ENCODE measurements at places on chromosomes 13 and 19.

DNA sequence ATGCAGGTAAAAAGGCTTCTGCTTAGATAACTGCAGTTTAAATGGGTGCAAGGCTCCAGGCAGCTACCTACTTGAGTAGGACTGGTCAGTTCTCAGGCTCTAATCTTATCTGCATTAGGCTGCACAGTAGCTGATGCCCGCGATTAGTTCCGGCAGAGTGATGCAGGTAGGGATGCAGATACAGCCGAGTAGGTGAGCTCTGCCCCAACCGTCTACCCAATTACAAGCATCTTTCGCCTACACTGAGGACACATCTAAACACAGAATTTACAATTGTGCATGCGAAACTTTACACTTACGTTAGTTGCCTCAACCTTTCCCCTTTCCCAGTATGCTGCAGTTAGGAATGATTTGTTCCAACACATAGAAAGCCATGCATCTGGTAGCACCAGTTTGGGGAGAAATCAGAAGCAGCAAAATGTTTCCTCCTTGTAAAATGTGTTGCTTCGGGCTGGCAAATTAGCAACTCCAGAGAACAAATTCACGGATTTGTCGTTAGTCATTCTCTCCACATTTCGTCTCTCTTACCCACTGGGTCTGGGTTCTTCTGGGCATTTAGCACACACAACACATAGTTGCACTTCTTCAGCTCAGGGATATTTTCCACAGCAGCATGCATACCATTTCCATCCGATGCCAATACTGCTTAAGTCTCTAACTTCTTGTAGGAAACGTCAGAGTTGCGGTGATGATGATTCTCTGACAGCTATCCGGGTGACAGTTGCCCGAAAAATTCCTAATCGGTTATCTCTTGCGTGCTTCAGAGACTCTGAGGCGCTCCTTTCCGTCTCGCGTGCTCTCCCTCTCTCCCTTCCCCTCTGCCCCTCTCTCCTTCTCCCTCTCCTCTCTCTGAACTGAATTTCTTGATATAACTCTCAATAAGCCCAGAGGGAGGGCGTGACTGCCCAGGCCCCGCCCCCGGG, at the start of gene PCDH9:
TSS of gene PCDH9 (minus strand) at position 856 of the 923 bp plus-strand sequence. CDS start 1,896 bp downstream, outside the sequence.
- DNase-seq = no peak
- peaks cover 19% of the 10 kb centered on the region for H3K27me3 ChIP-seq
- peaks cover 11% of the 10 kb centered on the region for H3K4me1 ChIP-seq

DNA sequence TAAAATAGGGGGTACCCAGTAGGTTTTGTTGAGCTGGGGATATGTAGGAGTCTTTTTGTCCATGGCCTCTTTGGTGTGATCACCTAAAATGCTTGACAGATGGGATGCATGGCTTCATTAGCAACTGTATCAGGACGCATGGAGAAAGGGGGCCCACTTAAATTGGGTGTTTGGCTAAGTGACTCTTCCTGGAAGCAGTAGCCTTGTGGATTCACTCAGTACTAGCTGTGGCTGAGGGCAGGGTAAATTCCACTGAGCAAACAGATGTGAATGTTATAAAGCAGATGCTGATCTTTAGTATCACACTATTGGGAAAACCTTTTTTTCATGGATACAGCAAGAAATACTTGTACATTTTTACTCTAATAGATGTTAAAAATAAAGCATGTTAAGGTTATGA, 140.0 kb downstream of the FGF14 start:
- H3K27ac ChIP-seq = no peak overlapping the region
- peaks cover 1% of the 10 kb centered on the region for H3K27me3 ChIP-seq
- H3K36me3 ChIP-seq = no peaks in the 10 kb centered on the region
- no peak for DNase-seq

DNA sequence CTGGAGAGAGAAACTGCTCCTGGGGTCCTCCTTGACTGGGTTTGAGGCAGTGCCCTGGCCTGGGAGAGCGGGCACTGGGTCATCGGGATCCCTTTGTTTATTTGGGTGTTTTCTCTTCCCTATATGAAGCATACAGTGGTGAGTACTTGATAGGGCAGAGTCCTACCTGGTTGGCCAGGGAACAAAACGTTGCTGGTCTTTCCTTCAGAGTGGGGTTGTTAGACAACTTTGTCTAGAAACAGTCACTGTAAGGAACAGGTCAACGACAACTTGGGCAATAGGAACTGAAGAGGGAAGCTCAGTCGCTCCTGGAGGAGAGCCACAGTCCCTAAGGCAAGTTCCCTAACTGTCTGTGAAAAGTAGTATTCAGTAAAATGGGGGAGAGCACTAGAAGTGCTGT, 550 bp upstream of the OLFM4 start:
- H3K27ac ChIP-seq = no peak overlapping the region
- no peaks in the 10 kb centered on the region for H3K27me3 ChIP-seq
- H3K4me3 ChIP-seq = no peak overlapping the region
- H3K4me1 ChIP-seq = no peaks in the 10 kb centered on the region

- peaks cover 1% of the 10 kb centered on the region for H3K4me1 ChIP-seq
- no peak within 1 kb of the TSS for H3K4me3 ChIP-seq
- H3K36me3 ChIP-seq = no peaks in the 10 kb centered on the region
- H3K27ac ChIP-seq = no peak within 1 kb of the TSS
- DNase-seq = peak; percentile 65
These were observed at the start of gene CELF5 for GRCh38 chr19:3224346-3225168. CELF5 (plus strand) TSS chr19:3224661; CDS start chr19:3224740, 79 bp downstream.

- no peak overlapping the region for H3K27ac ChIP-seq
- H3K27me3 ChIP-seq = peaks cover 8% of the 10 kb centered on the region
These were observed 13.1 kb downstream of the SULT2B1 start for GRCh38 chr19:48565090-48565489.

- H3K27ac ChIP-seq = no peak overlapping the region
- no peak overlapping the region for H3K4me3 ChIP-seq
- peaks cover 2% of the 10 kb centered on the region for H3K27me3 ChIP-seq
- no peak for DNase-seq
These were observed 312.4 kb downstream of the DNAJC15 start for GRCh38 chr13:43335764-43336163.

- peak overlapping the region; percentile 8 for H3K27ac ChIP-seq
- no peak overlapping the region for H3K4me3 ChIP-seq
- peaks cover 8% of the 10 kb centered on the region for H3K27me3 ChIP-seq
- H3K4me1 ChIP-seq = peaks cover 15% of the 10 kb centered on the region
These were observed 34.2 kb upstream of the PNMA8B start for GRCh38 chr19:46529622-46530451.

- peaks cover 26% of the 10 kb centered on the region for H3K27me3 ChIP-seq
- H3K27ac ChIP-seq = no peak overlapping the region
These were observed 4.3 kb upstream of the TMEM255B start for GRCh38 chr13:113754691-113755090.

- no peak overlapping the region for H3K27ac ChIP-seq
- no peaks in the 10 kb centered on the region for H3K4me1 ChIP-seq
- peaks cover 8% of the 10 kb centered on the region for H3K27me3 ChIP-seq
- DNase-seq = no peak
These were observed 151.8 kb upstream of the TMTC4 start for GRCh38 chr13:100826441-100826840.

DNA sequence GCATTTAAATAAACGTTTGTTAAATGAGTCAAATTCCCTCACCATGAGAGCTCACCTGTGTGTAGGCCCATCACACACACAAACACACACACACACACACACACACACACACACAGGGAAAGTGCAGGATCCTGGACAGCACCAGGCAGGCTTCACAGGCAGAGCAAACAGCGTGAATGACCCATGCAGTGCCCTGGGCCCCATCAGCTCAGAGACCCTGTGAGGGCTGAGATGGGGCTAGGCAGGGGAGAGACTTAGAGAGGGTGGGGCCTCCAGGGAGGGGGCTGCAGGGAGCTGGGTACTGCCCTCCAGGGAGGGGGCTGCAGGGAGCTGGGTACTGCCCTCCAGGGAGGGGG, 8.5 kb upstream of the CEACAM5 start:
- no peak for DNase-seq
- H3K27ac ChIP-seq = no peak overlapping the region
- peaks cover 41% of the 10 kb centered on the region for H3K27me3 ChIP-seq
- no peak overlapping the region for H3K4me3 ChIP-seq
- no peaks in the 10 kb centered on the region for H3K4me1 ChIP-seq
- no peaks in the 10 kb centered on the region for H3K36me3 ChIP-seq

- no peak within 1 kb of the TSS for H3K4me3 ChIP-seq
- H3K27me3 ChIP-seq = no peaks in the 10 kb centered on the region
- no peak for DNase-seq
- H3K4me1 ChIP-seq = no peaks in the 10 kb centered on the region
These were observed at the start of gene SEMA6B for GRCh38 chr19:4559569-4559968. SEMA6B (minus strand) TSS chr19:4559684; CDS start chr19:4558457, 1,227 bp downstream.

DNA sequence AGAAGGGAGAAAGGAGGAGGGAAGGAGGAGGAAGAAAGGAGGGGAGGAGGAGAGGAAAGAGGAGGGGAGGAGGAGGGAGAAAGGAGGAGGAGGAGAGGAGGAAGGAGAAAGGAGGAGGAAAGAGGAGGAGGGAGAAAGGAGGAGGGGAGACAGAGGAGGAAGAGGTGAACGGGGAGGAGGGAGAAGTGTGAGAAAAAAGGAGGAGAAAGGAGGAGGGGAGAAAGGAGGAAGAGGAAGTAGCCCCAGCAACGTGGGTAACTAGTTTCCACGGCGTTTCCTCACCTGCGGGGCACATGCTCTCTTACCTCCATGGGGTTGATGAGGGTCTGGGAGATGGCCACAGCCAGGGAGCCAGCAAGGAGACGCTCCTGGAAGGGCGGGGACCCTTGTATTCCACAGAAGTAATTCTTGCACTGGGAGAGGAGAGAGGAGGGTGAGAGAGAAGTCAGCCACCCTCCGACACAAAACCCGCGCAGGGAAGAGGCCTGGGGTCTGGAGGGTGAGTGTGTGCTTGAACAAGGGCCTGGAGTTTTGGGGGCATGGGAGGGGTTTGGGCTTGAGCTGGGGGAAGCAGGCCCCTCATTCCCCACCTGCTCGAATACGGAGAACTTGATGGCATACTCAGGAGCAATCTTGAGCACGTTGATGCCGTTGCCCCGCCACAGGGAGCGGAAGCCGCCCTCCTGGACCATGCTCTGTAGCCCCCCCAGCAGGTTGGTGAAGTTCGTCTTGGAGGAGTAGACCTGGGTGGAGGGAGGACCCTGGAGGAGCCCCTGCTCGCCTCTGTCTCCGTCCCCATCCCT, 3.9 kb downstream of the SLC25A41 start:
- H3K27me3 ChIP-seq = peaks cover 3% of the 10 kb centered on the region
- no peak for DNase-seq

DNA sequence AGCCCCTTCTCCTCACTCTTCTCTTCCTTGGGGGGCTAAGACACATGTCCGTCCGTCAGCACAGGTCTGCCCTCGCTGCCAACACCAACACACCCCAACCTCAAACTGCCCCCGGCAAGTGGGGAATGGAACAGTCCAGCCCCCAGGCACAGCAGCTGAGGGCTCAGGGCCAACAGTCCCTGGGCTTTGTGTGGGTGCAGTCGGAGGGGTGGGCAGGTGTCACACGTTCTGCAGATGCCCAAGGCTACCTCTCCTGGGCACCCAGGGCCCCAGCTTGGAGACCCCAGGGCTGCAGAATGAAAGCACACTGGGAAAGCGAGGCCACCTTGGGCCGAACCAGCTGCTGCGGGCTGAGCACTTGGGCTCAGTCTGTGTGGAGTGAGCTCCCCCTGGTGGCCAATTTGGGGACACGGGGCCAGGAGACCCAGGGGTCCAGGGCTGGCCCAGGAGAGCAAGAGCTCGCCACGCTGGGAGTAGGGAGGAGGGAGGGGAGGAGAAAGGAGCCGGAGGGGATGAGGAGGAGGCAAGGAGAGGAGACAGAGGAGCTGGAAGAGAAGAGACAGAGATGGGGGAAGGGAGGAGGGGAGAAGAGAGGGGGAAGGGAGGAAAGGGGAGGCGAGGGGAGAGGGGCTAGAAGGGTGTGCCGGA, 14.0 kb upstream of the ATP8B3 start:
- no peaks in the 10 kb centered on the region for H3K27me3 ChIP-seq
- H3K36me3 ChIP-seq = peaks cover 8% of the 10 kb centered on the region
- no peak overlapping the region for H3K27ac ChIP-seq
- peak; percentile 82 for DNase-seq
- no peak overlapping the region for H3K4me3 ChIP-seq
- H3K4me1 ChIP-seq = no peaks in the 10 kb centered on the region

DNA sequence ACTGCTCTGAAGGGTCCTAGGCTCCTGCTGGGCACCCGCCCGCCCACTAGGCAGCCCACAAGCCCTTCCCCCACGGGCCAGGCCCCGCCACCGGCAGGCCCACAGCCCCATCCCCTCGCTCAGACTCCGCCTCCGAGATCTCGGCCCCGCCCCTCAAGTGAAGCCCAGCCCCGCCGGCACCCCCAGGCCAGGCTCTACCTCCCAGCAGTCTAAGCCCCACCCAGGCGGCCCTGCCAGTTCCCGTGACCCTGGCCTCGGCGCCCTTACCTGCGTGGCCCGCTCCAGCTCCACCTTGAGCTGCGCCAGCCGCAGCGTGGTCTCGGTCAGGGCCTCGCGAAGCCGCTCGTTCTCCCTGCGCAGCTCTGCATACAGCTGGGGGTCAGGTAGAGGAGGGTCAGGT, 16.3 kb downstream of the EPS8L1 start:
- peaks cover 17% of the 10 kb centered on the region for H3K36me3 ChIP-seq
- peaks cover 15% of the 10 kb centered on the region for H3K4me1 ChIP-seq
- H3K27me3 ChIP-seq = peaks cover 25% of the 10 kb centered on the region
- DNase-seq = no peak
- H3K4me3 ChIP-seq = no peak overlapping the region

DNA sequence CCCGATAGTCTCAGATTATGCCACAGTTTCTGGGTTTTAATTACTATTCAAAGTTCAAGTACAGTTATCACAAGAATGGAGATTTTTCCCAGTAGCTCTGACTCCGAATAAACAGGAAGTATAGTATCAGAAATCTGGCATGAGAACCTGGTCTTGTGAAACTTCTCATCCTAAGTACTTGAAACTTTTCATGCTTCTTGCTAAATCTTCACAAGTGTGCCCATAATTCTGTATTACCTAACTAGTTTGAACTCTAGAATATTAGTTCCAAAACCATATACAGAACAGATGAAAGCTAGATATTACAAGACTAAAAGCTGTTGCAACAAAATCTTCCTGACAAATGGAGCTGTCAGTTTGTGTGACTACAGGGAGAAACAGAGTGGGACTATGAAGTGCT, 70.5 kb upstream of the CSNK1A1L start:
- no peak overlapping the region for H3K4me3 ChIP-seq
- H3K36me3 ChIP-seq = no peaks in the 10 kb centered on the region
- H3K27me3 ChIP-seq = no peaks in the 10 kb centered on the region

GRCh38 chr13:102610296-102610895, 13.6 kb downstream of the TPP2 start:
- H3K27me3 ChIP-seq = no peaks in the 10 kb centered on the region
- H3K27ac ChIP-seq = peak overlapping the region; percentile 23
- DNase-seq = no peak
- peaks cover 66% of the 10 kb centered on the region for H3K36me3 ChIP-seq
- no peak overlapping the region for H3K4me3 ChIP-seq

- H3K4me1 ChIP-seq = peaks cover 4% of the 10 kb centered on the region
- H3K36me3 ChIP-seq = peaks cover 4% of the 10 kb centered on the region
- no peak overlapping the region for H3K27ac ChIP-seq
These were observed 23.2 kb downstream of the C13orf46 start for GRCh38 chr13:113950451-113951245.
